HT-29 (cell line): ENCODE measurements at places on chromosomes 5 and 9.

DNA sequence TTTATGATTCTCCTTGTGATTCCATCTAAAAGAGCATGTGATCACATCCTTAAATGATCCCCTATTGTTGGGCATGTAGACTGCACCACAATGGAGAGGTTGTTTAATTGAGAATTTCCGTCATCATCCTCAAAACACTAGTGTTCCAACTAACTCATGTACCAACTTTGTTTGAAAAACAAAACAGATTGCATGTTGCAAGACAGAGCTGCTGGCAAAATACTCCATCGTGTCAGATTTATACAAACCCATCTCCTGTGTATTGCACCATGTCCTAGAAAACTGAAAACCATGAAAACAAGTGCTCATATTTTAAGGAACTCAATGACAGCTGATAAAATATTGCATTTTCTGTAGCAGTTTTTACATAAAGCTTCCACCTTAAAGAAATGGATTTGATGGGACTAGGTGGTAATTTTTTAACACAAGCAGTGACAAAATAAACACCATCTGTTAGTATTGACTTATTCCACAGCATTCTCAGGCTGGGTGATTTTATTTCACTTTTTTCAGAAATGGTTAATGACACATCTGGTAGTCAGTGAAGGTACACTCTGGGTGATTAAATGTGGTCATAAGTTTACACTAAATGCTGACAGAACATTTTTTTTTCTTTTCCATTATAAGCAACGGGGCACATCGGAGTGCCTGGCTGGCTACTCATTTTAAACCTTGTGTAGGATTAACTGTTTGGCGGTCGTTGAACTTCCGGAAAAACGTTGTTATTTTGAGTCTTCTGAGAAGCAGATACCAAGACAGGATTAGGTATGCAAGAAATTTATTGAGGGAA is 602.9 kb upstream of the WWC1 start:
- no peak for DNase-seq

DNA sequence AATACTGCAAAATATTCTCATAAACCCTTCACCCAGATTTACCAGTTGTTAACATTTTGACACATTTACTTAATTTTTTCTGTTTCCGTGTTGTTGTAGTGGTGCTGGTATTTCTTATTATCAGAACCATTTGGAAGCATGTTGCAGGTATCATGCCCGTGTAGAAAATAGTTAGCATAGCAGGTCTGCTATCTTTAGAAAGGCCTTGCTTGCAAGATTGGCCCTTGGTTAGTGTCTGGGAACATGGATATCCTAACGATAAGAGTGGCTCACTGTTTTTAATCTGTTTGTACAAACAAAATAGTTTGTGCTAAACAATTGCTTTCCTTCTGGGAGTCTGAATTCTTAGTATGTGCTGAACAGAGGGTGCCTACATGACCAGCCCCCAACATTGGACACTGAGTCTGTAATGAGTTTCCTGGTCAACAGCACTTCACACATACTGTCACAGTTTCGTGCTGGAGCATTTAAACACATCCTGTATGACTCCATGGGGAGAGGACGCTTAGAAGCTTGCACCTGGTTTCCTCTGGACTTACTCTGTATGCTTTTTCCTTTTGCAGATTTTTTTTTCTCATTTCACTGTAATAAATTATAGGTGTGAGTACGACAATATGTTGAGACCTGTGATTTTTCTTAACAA is 66.9 kb downstream of the MAN2A1 start:
- no peak for DNase-seq

DNA sequence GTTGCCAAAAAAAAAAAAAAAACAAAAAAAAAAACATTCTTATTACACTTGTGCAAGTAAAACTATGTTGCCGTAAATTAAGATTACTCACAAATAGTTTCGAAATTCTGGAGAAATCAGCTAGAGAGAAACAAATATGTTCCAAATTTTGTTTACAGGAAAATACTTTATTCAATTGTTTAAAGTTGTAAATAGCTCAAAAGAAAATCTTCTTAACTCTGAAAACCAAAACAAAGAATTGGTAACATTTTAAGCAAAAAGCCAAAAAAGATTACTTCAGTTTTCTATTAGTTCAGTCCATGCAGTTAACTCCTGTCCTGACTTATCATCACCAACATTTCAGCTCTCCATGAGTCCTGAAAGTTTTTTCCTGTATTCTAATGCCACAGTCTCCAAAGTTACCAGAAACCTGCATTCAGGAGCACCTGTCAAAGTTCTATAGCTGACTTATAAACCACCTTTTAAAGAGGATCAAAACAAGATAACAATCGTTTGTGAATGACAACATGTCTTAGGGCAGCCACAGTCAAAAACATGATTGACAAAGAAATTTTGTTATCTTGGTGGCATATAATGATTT is 194.1 kb downstream of the RANBP17 start:
- DNase-seq = no peak

DNA sequence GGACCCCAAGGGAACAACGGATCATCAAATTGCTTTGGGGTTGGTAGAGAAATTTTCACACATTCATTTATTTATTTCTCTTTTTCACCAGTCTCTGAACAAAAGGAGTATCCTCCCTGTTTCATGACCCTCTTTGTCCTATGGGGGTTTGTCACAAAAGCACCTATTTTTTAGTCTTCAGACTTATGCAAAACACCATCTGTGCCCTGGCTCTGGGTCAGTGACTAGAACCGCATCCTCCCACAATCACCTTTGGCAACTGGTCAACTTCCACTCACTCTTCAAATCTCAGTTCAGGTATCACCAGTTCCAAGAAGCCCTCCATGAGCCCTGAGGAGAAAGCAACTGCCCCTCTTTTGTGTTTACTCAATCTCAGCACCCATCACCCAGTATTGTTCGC is 395.7 kb downstream of the CDK5RAP2 start:
- no peak for DNase-seq

GRCh38 chr9:123637606-123637944 is 281.6 kb downstream of the CRB2 start:
- DNase-seq = peak; percentile 7

DNA sequence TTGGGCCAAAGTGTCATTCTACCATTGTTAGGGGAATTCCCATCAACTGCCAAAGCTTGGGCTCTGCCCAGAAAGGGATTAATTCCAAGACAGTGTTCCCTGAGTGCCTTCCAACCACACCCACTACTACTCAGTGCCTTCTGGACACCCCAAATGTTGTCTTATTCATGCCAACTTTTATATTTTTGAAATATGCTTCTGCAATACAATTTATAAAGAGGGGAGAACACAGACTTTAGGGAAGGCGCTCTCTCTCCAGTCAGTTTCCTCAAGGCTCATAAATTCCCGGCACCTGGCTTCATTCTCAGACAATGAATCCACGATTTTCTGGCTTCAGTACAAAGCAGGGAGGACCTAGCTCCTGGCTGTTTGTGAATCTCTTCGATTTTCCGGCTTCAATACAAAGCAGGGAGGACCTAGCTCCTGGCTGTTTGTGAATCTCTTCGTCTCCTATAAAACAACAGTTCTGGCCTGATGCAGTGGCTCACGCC is 120.1 kb upstream of the MYO10 start:
- DNase-seq = no peak
